ENCODE measurements at places on chromosomes 6 and 20.

GRCh38 chr6:90790696-90791095, 203.8 kb upstream of the MAP3K7 start:
- DNase-seq = no peak

GRCh38 chr6:163568275-163568674, 153.8 kb downstream of the QKI start:
- no peak for DNase-seq

DNA sequence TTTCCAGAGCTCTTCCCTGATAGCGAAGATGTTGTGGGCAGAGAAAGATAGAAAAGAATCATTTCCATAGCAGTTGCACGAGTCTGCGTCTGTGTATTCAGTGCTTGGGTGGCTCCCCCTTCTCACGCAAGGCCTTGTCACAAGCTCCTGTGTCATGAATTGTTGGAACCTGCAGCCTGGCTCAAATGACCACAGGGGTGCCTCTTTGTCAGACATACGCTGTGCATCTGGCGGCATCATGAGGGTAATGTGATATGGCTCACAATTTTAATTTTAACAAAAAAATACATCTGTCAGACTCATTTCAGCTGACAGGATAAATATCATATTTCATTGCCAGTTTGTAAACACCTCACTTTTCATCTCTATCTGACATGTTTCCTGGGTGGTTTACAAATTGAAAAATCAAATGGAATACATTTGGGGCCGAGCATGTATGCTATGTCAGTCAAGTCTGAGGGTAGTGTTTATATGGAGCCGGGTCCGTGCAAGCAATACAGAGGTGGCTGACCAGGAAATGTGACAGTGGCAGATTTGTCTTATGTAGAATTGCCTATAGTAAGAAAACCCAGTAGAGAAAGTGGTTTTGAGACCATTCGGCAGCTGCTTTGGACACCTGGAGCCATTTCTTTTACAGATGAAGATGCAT, 90.9 kb downstream of the CAP2 start:
- DNase-seq = no peak

DNA sequence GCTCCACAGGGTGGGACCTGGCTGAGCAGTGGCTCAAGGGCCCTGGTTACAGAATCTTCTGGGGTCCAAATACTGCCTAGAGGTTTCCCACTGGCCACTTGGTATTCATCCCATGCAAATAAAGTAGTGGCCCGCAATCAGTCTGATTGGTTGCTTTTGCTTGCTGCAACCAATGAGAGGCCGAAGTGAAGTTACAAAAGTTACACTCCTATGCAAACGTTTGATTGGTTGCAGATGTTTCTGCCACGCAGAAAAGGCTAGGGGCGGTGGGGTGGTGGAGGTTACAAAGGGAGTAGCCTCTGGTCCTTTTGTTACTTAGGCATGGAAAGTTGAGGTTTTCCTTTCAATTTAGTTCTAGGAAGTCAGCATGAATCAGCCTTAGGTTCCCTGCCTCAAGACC, 3.6 kb upstream of the NHLRC1 start:
- DNase-seq = no peak

GRCh38 chr20:24657196-24657595, 187.8 kb downstream of the SYNDIG1 start:
- no peak for DNase-seq

DNA sequence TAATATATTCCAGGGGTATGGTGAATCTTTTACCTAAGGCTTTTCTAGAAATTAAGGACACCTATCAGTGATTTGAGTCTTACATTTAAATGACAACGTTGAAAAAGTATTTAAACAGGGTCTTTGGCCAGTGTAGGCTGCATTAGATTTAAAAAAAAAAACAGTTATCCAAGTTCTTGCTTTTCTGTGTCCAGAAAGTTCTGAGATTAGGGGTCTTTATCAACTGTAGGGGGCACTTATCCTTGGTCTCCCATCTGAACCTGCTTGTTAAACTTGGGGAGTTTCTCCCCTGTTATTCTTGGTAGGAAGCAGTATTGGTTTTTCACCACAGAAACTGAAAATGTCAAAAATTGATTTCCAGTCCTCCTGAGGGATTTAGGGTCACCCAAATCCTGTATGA, 155.9 kb upstream of the ZNF217 start:
- DNase-seq = no peak

- no peak for DNase-seq
Measured at GRCh38 chr6:153858529-153858928, 180.5 kb upstream of the OPRM1 start.

DNA sequence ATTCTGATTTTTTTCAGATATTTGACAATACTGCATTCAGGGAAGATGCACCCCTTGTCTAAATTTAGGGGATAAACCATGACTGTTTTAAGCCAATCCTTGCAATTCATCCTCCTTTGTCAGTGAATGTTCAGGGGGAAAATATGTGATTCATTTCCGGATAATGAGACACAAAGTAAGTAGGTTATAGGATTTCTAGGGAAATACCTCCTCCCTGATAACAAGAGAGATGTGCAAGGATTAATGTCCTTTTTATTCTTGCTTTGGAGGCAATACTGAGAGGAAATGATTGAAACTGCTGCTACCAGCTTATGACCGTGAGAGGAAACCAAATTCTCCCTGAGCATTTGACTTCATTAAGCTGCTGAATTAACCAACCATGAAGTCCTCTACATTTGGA, 161.3 kb upstream of the EYA4 start:
- DNase-seq = no peak

- DNase-seq = no peak
Measured at GRCh38 chr6:47404435-47404834, 73.2 kb upstream of the CD2AP start.

DNA sequence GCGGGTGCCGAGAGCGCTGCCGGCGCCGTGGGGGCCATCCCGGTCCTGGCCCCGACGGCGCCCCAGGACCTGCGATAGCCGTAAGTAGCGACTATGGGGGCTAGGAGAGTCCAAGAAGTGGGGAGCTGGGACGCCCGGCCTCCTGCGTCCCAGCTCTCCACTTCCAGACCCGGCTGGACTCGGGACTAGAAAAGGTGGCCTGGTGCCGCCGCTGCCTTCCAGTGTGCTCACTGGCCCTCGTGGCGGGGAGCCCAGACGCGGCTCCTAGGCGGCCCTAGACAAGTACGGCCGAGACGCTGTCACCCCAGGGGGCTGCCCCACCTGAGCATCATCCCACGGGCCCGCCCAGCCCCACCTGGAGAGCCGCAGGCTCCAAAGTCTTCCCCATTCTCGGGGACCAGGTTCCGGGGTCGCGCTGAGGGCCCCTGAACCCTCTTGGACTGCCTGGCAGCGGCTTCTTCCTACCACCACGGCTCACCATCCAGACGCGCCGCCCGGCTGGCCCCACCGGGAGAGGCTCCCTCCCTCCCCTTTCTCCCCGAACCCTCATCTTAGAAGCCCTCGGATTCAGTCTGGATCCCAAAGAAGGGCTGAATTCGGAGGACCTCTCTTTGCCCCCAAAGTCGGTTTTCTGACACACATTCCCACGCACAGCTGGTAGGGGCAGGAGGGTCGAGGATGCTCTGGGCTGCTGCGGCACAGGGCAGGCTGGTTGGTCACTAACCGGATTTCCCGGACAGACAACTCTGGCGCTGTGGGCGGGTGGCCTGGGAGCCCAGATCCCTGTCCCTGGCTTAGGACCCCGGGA, 870 bp upstream of the MDFI start:
- DNase-seq = no peak

- DNase-seq = no peak
Measured at GRCh38 chr20:62059920-62060630, 5.6 kb downstream of the TAF4 start.

DNA sequence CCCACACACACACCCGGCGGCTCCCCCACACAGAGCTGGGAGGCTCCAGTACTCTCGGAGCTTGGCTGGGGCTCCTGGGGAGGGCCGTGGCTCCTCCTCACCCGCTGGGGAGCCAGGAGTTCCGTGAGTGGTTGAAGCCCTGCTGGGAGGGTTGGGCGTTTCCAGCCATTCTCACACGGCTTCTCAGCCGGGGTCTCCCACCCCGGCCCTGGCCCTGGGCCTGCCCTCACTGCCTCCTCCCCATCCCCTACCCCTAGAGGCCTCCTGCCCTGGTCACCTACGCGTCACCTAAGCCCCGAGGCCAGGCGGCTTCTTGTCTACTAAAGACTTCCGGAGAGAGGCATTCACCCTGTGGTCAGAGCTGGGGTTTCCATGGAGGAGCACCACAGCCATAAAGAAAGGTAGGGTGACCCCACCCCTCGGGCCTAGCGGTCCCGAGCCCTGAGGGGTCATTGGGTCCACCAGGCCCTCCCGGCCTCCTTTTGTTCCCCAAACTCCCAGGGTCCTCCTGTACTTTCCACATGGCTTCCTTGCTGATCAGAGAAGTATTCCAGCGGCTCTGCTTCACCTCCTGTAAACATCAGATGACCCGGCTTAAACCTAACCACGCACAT, 99.3 kb downstream of the TTLL2 start:
- DNase-seq = no peak

DNA sequence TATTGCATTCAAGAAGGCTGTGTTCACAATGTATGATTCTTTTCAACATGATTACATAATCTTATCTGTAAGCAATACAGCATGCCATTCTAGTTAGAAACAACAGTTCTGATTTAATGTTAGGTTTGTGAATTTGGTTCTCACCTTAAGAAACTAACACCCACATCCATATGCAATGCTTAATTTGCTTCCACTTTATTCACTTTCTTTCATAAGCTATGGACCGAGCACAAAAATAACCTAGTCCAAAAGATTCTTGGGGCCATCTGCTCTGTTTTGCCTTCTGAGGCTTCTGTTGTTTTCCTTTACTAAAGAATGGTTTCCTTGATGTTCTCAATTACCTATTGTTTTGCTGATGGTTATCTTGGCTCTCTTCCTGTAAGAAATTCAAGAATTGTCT, 258.2 kb downstream of the EYS start:
- DNase-seq = no peak

Measured in T follicular helper cell (primary cell).